Right ventricle myocardium inferior (tissue), 1 donor: ENCODE measurements at places on chromosomes 6 and 20. TPM values are rescaled to one million over a fixed set of nuclear protein-coding genes. Genes with fewer than 3 reads are reported as not detected.

Gene RHAG
- 0.76 TPM for total RNA-seq

Gene SLC18B1
- 2.8 TPM for total RNA-seq

Gene HMGN3
- 153 TPM for total RNA-seq

Gene RGS17
- total RNA-seq: 0.05 TPM

Gene HLA-DPA1
- total RNA-seq: 42.8 TPM

Gene TSPYL4
- 27.4 TPM for total RNA-seq

Gene IMPG1
- total RNA-seq: not detected

Gene C6orf163
- total RNA-seq: 1.4 TPM

Gene FANCE
- total RNA-seq: 4.1 TPM

Gene POM121L2
- not detected for total RNA-seq

DNA sequence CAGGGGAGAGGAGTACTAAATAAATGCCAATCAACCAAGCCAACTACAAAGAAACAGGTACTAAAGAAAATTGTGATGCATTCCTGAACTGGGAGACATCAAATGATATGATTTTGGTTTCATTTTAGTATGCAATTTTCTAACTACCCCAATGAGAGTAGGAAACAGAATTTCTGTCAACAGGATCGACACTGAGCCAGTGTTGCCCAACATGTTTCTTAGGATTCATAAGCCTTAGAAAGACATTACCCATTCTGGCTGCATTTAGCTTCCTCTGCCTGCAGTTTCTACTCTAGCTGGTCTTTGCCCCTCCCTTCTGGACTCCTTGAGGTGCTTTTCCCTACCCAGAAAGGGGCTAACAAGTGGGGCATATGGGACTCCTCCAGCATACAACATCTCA is 49.8 kb downstream of the KCTD20 start:
- no peak for DNase-seq

DNA sequence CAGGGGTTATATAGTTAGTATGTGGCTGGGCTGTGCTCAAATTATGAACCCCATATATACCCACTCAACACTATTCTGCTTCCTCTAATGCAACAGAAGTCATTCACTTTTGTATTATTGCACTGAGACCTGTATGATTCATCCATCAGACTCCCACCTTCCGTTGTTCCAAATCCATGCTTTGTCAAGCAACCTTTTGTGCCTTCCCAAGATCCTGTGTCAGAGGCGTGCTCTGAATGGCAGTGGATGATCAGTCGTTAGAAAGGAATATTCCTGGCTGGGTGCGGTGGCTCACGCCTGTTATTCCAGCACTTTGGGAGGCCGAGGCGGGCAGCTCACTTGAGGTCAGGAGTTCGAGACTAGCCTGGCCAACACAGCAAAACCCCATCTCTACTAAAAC is 103.2 kb downstream of the SH3BGRL2 start:
- no peak for DNase-seq

DNA sequence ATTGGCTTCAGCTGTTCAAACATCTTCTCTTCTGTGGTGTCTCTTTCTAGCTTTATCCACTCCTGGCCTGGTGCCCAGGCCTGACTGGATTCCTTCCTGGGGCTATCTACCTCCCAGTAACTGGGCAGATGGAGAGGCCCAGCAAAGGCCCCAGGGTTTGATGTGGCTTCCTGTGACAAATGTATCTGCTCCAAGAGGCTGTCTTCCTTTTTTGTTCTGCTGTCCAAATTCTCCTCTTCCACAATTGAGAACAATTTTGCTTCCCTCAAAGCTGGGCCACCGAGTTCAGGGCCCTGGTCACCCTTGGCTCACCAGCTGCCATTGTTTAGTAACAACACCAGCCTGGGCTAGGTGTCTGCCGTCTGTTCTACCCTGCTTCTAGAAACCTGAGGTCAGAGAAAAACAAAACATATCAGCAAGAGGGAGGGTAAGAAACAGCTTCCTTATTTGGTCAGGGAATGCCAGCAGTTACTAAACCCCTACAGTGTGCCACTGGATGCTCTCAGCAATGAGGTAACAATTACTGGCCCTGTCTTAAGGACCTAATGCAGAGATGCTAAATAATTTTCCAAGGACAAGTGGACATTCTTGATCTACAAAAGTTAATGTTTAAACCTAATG is 3.9 kb downstream of the ZFP57 start:
- DNase-seq: no peak

GRCh38 chr20:47782076-47782475 is 3.2 kb downstream of the SULF2 start:
- DNase-seq: peak; percentile 74

- DNase-seq: no peak
Measured at GRCh38 chr20:19949195-19949867, 67.8 kb upstream of the NAA20 start.

DNA sequence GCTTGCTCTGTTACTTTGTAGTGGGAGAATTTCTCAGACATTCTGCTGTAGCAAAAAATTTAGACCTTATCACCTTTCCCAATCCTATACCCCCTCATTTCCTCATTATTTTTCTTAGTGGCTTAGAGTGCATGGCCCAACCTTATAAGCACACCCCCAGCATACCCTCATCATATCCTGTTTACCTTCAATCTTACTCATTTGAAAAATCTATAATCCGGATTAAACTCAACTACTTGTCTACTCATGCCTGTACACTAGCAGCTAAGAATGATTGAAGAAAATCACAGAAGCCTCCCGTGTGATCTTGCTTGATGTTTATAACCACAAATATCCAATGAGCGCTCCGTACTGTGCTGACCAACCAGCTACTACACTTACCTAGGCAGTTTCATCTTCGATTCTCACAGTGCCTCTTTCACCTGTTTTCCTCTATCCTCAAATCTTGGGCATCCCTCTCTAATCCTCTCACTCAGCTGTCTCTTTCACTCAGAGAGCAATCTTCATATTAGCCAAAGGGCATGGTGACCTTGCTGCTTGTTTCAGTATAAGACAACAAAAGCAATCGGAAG is 36.6 kb downstream of the AIG1 start:
- no peak for DNase-seq

DNA sequence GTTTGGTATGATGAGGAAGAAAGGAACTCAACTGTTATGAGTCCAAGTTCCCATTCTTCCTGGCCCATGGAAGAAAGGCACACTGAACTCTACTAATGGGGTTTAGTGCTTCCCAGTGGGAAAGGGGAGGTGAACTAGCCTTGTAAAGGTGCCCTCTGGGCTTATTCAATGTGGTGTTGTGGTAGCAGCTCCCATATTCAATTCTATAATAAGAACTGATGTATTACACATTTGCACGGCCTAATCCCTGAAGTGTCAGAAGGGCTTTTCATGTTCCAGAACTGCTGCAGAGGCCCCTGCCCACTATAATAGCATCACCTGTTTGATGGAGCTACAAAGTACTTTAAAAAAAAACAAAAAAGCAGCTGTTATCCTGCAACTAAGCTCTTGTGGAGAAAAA is 17.1 kb downstream of the PRKN start:
- no peak for DNase-seq

DNA sequence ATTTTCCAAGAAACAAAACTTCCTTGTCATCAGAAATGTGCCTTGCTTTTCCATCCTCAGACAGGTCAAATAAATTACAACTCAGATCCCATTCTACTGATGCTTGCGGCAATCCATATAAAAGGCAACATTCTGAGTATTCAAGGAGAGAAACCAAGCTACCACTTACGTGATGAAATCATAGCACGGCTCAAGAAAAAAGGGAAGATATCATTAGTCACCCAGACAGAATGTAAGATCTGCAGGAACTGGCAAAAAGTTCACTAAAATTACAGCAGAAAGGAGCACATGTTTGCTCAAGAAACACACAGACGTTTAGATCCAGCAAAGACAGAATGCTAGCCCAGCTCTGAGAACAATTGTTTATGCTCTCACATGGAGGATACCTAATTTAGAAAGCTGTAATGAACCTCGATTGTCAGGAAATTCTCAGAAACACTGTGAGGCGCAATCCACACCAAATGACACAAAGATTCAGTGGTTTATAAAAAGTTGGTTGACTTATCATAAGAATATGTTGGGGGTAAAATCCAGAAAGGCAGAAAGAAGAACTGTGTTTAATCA is 304.2 kb downstream of the ADGRG6 start:
- DNase-seq: no peak

GRCh38 chr6:140825731-140826130 is 1307.0 kb upstream of the GJE1 start:
- no peak for DNase-seq

- no peak for DNase-seq
Measured at GRCh38 chr6:167719920-167720319, 106.8 kb upstream of the AFDN start.

DNA sequence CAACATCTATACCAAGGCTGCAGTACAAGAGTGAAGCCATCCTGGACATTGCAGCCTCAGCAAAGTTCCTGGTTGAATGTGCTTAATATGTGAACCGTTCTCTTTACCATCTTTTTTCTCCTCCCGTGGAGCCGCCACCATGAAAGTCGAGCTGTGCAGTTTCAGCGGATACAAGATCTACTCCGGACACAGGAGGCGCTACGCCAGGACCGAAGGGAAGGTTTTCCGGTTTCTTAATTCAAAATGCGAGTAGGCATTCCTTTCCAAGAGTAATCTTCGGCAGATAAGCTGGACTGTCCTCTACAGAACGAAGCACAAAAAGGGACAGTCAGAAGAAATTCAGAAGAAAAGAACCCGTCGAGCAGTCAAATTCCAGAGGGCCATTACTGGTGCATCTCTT is 8.4 kb upstream of the LINC00237 start:
- DNase-seq: no peak
